NCI-H2107 (cell line): ENCODE measurements at places on chromosomes 7 and 10.

DNA sequence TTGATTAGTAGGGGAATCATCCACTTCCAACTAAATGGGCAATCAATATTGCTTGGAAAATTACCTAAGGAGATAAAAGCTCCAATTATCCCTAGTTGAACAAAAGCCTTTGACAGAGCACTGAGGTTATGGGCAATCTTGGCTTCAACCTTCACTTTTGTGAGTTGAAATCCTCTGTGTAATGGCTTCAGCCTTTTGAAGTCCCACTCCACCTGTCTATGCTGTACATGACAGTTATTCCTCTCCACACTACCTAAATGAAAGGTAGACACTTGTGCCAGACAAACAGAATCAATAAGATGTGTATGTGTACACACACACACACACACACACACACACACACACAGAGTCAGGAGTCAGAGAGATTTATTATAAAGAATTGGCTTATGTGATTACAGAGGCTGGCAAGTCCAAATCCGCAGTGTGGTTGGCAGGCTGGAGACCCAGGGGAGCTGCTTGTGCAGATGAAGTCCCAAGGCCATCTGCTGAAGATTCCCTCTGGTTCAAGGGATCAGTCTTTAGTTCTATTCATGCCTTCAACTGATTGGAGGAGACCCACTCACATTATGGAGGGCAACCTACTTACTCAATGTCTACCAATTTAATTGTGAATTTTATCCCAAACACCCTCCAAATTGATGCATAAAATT, 164.8 kb upstream of the CDC14C start:
- no peak for DNase-seq

DNA sequence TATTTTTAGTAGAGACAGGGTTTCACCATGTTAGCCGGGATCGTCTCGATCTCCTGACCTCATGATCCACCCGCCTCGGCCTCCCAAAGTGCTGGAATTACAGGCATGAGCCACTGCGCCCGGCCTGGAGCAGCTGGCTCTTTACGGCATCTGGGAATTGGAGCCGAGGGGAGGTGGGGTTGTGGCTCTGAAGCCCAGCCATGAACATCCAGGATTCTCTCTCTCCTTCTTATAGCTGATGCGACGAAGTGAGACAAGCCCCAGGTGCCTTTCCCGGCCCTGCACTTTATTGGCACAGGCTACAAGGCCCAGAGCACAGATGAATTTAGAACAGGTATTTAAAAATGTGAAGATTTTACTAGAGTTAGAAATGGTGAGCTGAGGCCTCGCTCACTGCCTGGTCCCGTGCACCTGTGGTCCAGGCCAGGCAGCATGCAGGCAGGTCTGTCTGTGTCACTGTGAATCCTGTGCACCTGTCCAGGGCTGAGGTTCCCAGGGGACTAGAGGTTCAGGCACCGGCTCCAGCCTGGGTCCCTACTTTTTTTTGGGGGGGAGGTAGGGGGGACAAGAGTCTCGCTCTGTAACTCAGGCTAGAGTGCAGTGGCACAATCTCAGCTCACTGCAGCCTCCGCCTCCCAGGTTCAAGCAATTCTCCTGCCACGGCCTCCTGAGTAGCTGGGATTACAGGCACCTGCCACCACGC, 379.7 kb upstream of the FOXK1 start:
- no peak for DNase-seq

GRCh38 chr7:47816647-47817046, 131.6 kb downstream of the PKD1L1 start:
- DNase-seq = no peak

DNA sequence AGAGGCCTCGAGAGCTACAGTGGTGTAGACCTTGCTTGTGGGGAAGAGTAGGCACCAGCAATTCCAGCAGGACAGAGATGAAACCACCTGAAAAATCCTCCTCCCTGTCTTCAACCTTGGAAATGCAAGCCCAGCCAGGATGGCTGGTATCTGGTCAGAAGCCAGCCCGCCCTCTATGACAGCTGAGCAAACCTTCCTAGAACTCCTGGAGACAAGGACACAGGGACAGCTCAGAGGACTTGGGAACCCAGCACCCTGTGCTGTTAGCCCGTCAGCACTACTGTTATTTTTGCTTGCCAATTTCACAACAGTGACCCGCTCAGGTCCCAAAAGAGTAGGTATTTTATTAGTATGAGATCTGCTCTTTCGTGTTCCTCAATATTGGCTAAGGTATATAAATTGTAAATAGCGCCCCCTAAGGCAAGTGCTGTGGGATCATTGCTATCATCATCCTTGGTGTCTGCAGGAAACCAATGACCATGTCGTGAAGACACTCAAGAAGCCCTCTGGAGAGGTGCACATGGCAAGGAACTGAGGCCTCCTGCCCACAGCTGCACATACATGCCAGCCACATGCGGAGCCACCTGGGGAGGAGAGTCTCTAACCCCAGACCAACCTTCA, 156.5 kb upstream of the CHST15 start:
- DNase-seq = no peak

DNA sequence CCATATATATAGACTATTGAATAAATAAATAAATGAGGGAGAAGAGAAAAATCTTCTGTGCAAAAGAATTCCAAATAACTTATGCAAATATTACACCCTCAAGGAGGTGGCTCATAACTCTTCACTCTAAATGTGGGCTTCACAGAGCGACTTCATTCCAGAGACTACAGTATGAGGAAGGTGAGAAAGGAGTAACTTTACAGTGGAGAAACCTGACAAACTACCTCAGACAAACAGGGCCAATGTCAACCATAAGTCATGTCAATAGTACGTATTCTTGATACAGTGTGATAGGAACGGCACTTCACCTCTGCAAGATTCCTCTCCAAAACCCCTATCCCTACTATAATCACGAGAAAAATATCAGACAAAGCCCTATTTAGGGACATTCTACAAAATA, 158.4 kb upstream of the NAMPT start:
- no peak for DNase-seq

GRCh38 chr10:7773845-7774801, 13.7 kb downstream of the KIN start:
- DNase-seq = no peak

GRCh38 chr7:129798616-129799349, 154.0 kb downstream of the UBE2H start:
- no peak for DNase-seq

DNA sequence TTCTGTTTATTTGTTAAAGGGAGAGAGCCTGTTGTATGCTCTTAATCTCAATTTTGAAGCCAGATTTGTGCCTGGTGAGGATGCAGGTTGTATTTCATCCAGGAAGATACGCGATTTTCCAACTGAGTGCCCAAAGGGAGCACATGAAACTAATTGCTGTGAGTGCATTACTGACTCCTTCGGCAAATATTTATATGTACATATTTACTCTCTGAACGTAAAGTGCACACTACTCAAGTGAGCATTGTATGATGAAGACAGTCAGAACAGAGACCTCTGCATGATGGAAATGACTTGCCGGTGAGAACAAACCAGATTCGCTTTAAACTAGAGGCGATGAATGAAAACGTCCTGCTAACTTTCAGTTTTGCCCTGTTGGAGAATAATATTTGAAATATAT, 130.1 kb downstream of the MALRD1 start:
- DNase-seq = no peak

DNA sequence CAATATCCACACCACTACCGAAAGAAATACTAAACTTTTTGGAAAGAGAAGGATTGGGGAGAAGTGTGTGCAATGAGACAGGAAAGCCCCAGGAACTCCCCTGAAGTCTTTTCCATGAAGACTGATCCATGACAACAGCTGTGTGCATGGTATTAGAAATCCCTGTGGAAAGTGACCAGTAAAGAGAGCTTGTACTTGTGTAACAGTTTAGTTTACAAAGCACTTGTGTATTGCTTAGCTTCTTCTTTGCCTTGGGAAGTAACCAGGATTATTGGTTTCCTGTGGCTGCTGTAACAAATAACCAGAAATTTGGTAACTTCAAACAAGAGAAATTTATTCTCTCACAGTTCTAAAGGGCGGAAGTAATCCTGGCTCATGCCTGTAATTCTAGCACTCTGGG, 18.8 kb downstream of the TFAM start:
- DNase-seq = no peak

GRCh38 chr7:74519395-74519794, 65.7 kb downstream of the GTF2IRD1 start:
- no peak for DNase-seq

DNA sequence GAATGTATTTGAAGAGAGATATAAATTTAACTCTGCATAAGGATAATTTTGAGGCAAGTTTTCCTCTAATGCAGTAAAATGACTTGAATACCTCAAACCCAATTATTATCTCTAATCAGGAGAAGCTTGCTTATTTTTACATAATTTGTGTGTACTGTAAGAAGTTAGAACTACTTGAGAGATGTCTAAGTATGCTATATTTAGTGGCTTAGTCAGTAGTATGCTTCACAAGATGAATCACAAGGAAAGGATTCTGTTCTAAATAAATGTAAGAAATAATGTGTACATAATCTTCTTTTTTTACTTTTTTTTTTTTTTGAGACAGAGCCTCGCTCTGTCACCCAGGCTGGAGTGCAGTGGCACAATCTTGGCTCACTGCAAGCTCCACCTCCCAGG, 13.7 kb downstream of the PHTF2 start:
- DNase-seq = no peak

- DNase-seq = no peak
Measured at GRCh38 chr10:89163265-89163995, 43.7 kb downstream of the CH25H start.

- DNase-seq = no peak
Measured at GRCh38 chr7:78315119-78315518, 516.5 kb downstream of the PHTF2 start.

DNA sequence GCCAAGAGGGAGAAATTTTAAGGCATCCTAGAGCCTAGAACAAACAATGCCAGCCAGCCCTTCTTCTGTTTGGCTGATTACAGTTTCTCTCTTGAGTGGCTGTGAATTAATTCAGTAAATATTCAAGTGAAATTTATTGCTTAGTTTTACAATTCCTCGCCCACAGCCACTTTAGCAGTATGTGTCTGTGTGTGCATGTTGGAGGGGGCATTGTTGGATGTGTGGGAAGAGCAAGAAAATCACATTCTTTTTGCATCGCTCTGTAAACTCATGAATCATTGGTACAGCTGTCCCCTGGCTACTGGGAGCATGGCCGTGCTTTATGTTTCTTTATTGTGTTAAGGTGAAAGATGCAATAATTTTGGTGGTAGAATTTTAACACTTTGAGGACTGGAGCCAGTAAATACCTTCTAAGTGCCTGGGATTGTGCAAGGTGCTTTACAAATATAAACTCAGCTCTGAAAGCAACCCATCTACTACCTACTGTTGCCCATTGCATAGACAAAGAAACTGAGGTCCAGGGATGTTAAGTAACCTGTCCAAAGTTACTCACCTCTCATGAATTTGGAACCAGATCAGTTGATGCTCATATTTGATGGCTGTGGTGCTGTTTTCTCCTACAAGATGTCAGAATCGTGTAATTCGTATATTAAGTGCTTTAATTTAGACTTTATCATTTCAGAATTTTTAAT, 89.9 kb upstream of the BTBD16 start:
- DNase-seq = no peak

DNA sequence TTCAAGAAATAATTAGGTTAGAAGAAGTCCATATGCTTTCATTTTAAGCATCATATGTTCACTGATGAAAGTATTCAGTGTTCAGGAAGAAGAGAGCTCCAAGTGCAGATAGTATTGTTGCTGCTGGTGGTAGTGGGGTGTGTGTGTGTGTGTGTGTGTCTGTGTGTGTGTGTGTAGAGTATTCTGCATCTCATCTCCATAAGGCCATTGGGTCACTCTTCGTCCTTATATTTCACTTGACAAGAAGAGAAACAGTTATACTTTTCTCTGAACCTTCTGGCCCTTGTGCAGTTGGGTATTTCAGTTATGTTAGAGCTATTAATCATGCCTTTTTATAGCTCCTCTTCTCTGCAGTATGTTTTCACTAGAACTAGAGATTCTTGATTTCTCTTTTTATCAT, 26.2 kb downstream of the ADAM22 start:
- DNase-seq = no peak

GRCh38 chr7:35007768-35008167, 29.5 kb downstream of the DPY19L1 start:
- DNase-seq = no peak

GRCh38 chr7:127995881-127996215, 35.4 kb downstream of the LRRC4 start:
- DNase-seq = no peak

GRCh38 chr7:102432442-102433218, 745 bp upstream of the ORAI2 start:
- DNase-seq = no peak

GRCh38 chr10:104819731-104820130, 178.6 kb downstream of the SORCS3 start:
- DNase-seq = no peak

DNA sequence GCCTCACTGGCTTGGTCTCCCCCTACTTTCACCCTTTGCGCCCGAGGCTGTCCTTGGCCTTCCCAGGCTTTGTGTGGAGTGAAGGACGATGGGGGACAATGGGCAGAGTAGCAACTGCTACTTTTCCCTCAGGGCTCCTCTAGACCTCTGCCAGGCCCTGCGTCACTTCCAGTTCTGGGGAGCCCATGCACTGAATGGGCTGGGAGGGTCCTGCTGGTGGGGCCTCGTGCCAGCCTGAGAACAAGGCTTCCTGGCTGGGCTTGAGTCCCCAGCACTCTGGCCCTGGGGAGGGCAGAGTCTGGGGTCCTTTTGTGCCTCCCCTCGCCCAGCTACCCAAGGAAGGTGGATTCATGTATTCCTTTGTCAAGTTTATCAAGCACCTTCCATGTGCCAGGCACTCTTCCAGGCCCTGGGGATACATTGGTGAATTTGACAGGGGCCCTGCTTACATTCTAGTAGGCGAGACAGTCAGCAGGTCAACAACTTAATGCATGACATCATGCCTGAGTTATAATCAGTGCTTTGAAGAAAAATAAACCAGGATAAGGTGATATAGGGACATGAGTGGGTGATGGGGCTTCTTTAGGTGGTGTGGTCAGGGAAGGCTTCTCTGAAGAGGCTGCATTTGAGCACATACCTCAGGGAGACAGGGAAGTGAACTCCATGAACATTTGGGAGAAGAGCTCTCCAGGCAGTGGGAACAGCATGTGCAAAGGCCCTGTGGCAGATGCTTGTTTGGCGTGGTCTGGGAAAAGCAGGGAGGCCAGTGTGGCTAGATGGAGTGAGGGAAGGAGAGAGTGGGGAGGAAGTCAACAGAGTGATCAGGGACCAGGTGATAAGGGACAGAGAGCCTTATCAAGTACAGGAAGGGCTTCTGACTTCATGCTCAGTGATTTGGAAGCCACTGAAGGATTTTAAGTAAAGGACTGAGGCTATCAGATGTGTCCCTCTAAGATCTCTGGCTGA, 14.1 kb downstream of the ZMIZ1 start:
- DNase-seq = no peak

- DNase-seq = no peak
Measured at GRCh38 chr7:119572132-119572531, 700.8 kb upstream of the KCND2 start.

GRCh38 chr10:23686722-23687121, 247.8 kb downstream of the OTUD1 start:
- no peak for DNase-seq

GRCh38 chr7:120733143-120733542, 124.8 kb downstream of the TSPAN12 start:
- no peak for DNase-seq
